ENCODE measurements at places on chromosomes 1 and 21.

GRCh38 chr1:41823471-41823870, 95.3 kb downstream of the HIVEP3 start:
- no peak for DNase-seq

DNA sequence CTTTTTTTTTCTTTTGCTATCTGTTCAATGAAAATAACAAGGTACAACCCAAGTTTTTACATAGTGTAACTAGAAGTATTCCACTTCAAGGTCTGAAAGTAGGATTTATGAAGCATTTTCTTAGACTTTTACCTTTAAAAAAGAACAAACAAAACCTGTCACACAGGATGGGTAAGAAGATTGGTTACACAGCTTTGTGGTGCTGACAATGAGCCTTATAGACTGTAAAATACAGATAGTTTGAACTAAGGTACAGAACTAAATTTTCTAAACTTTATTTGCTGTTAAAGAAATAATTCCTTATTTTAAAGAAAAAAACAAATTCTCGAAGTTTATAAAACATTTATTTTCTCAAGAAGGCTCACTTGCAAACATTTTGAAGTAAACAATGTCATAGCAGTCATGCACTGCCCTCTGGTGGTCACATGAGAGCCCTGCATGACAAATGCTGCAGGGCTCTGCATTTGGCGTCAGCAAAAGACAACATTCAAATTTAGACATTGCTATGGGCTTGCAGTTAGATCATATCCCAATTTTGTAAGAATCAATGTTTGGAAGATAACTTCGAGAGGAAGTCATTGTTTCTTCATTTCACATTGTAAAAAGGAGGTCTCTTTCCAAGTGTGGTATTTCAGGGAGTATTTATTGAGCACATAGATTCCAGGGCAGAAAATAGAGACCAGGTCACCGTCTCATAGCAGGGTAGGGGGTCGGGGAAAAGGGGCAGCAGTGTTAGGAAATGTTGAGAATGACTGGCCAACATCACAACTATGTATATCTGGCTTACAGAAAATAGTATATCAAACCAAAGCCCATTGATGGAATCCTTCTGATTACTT, 115.3 kb upstream of the FMN2 start:
- DNase-seq, result peak; percentile 46

DNA sequence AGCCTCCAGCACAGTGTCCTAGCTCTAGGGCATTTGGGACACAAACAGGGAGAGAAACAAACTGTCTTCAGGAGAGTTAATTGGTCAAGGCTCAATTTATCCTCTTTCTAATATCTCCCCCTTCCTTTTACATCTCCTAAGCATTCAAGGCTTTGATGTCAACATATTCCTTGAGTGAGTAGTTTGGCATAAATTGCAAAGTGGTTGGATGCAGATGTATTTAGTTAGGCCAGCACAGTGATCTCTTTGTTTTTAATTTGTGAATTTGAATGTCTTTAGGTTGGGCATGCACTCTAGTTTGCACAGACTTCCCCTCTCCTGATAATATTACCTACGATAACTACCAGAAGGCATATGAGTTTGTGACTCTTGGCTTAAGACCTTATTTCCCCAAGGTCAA, 12.5 kb upstream of the OLFML2B start:
- no peak for DNase-seq

- no peak for DNase-seq
These were observed 250.8 kb downstream of the GRIK3 start for GRCh38 chr1:36783475-36783874.

DNA sequence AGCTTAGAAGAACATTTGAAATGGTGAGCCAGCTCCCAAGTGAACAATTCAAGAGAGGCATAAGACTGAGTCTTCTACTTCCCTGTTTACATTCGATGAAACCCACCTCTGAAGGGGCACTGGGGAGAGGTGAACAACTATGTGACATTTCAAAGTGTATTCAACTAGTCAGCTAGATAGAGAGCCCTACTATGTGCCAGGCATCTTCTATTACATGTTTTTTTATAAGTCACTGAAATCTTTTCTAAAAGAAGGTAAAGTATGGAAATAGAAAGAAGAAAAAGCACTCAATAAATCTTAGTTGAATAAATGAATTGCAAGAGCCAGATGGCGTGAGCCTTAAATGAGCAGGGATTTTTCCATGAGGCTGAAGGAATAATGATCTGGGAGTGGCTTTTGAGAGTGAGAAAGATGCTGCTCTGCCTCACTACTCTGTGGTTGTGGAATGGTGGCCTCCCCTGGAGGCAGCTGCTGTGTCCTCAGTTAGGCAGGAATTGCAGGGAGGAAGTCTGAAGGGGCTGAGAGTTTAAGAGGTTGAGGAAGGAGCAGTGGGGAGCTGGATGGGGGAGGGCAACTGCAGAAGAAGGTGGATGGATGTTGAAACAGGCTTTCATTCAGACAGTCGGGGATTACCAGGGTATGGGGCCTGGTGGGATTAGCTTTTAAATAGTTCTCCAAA, 10.4 kb upstream of the PTPRF start:
- DNase-seq, result no peak

GRCh38 chr1:208232662-208233038, 11.5 kb downstream of the PLXNA2 start:
- no peak for DNase-seq

- no peak for DNase-seq
These were observed 19.0 kb upstream of the MPC2 start for GRCh38 chr1:167955915-167956314.

GRCh38 chr21:30194701-30195299, 21.1 kb downstream of the CLDN8 start:
- DNase-seq, result no peak

DNA sequence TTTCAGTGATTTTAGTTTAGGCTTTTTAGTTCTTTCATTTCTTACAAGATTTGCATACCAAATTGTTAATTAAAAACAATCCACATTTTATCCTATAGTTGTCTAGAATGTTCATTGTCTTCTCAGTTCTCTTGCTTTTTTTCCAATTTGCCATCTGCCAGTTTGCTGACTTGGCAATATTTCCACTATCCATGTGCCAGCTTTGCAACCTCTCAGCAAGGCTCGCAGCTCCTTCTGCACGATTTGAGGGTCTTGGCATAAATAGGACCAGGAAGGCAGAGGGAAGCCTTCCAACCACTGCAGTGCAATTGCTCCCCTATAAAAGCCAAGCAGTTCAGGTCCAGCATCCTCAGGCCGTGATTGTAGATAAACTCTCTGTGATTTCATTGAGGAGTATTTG, 306.8 kb upstream of the FMN2 start:
- no peak for DNase-seq

DNA sequence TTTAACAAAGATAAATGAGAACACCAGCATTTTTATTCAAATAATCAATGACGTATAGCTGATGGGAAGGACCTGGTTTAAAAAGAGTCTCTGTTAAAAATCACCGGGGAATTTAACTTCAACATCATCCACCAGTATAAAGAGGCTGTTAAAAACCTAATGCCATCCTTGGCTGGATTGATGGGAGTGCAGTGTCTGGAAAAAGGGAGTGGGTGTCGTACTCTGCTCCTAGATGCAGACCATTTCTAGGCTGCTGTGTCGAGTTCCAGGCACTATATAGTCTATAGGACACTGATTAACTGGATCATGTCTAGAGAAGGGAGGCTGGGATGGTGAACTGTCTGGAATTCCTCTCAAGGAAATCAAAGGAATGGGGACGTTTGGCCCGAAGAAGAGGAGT, 36.1 kb downstream of the DDX20 start:
- no peak for DNase-seq

DNA sequence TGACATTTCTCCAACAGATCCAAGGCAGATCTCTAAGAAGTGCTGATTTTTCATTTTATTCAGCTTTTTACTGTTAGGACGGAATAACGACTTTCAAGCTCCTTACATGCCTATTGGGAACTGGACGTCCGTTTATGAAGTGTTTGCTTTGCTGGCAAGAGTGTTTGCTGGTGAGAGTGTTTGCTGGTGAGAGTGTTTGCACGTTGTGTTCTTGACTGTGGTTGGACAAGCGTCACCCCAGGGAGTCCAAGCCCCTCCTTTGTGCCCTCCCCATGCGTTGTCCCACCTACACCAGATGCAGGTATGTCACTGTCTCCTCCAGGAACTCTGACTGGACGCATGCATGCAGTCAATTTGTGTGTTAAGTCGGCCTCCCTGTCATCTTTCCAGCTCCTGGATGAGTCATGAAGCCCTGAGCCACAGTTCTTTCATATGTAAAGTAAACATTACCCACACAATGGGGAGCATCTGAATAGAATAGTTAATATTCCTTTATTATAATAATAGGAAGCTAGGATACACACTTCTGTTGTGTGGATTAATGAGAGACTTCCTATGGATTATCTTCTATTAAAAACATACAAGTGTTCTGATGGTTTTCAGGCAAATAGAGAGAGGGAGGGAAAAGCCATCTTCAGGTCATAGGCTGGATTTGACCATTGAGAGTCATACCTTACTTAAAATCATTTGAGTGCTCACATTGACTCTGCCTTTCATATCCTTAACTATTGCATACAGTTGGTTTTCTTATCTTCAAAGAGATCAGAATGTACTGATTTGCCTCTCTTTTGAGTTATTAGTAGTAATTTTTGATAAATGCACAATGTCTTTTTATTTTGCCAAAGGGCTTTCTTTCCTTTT, 119.2 kb downstream of the GALNT2 start:
- no peak for DNase-seq

DNA sequence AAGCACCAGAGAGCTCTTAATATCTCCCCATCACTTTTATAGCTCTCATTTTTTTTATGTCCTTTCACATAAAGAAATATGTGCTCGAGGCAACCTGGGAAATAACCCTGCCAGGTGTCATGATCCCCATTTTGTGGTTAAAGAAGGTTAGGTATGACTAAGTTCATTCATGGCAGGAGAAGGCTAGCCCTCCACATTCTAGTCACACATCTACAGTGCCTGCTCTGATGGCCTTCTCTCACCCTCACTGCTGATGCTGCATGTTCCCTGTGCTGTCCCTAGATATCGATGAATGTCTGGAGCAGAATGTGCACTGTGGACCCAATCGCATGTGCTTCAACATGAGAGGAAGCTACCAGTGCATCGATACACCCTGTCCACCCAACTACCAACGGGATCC, 187.5 kb downstream of the TPR start:
- DNase-seq, result no peak

DNA sequence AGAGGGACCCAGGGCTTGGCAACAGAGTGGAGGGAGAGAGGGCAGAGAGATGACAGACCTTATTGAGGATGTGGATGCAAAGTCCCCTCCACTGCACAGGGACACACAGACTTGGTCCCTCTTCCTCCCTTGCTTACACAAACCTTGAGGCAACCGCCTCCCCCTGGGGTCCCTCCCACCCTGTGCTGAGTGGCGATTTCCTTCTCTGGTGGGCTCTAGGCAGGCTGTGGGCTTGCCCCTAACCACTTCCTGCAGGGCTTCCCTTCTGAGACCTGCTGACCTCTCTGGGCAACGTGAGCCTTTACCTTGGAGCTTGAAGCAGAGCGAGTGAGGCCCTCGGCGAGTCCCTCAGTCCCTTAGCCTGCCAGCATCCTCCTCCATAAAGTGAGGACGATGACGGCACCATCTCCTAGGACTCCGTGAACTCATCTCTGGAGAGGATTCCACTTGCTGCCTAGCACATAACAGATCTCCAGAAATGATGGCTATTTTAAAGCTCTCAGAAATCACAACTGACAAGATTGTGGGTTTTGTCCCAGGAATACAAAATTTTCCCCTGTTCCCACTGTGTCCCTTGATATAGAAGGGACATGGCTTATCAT, 25.0 kb downstream of the KIAA1614 start:
- no peak for DNase-seq

- no peak for DNase-seq
These were observed 87.4 kb downstream of the GREM2 start for GRCh38 chr1:240524356-240525069.

DNA sequence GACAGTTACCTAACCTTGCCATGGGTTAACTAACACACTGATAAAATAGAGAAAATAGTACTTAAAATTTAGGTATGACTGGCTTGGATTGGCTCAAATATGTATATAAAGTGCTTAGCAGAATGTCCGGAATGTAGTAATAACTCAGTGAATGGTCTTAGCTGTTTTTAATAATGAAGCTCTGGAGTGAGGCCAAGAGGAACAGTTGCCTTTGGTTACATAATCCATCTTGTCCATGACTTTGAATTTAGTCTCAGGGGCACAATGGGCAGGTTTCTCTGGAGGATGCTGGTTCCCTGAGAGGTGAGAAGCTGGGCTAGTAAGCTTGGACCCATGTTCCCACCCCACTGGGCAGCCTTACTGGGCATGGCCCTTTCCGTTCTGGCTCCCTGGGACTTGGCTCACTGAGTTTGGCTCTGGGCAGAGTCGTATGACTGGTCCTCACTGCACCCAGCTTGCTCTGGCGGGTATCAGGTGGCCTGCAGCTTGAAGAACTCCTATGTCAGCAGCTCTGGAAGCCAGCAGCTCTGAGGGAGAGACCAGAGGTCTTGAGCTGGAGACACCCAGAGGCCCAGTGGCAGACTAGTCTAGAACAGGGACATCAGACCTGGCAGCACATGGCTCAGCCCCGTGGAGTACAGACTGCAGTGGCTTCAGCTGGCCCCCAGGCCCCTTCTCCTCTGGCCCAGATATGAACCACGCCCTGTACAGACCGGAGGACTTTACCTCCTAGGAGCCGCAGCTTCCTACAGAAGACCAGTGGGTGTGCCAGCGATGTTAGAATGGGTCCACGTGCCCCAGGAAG, 40.4 kb downstream of the TENT5C start:
- no peak for DNase-seq

GRCh38 chr1:17277511-17278159, 28.7 kb downstream of the PADI3 start:
- DNase-seq, result no peak

DNA sequence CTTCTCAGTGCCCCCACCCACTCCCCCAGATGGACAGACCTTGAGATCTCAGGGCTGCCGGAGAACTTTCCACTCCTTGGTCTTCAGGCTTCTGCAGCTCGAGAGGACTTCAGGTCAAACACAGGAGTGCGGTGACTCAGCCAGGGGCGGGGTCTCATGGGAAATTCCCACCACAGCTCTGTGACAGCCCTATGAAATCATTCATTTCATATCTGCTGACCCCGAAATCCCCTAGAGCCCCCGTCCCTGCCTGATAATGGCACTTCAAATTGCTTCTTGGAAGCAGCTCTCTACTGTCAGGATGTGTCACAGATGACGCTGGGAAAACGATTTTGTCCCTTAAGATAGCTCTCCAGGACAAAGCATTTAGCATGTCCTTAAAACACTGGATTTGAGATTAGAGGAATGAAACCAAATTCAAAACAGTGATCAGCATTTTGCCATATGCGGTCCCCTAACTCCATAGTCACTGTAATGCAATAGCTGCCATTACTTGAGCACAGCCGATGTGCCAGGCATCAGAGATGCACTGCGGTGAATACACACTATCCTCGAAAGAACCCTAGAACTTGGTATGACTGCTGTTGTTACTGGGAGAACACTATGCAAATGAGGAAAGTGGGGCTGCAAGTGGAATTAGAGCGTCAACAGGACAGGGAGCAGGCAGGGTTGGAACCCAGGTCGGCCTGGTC, at the start of gene TNFRSF9:
Gene TNFRSF9 (minus strand): TSS at position 95 of the 692 bp plus-strand sequence. CDS start 845 bp downstream, outside the sequence.
- DNase-seq, result peak; percentile 76

GRCh38 chr1:117566556-117566955, 39.3 kb upstream of the TENT5C start:
- DNase-seq, result no peak

All from GM10248 (cell line).